ENCODE measurements at places on chromosomes 4 and X.

DNA sequence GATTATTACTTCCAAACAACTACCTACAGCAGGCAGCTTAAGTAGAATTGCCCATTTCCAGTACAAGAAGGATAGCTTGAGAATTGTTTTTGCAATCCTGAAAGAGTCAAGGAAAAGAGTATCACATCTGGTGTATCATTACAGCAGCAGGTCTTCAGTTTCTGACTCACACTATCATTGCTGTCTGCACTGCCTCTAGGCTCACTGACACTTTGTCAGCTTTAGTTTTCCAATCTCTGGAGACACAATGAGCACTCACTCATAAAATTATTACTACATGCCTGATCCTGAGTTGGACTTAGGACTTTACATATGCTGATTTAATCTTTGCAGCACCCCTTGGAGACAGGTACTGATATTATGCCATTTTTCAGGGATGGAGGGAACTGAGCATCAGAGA, 244.6 kb upstream of the BOD1L1 start:
- DNase-seq, result no peak

DNA sequence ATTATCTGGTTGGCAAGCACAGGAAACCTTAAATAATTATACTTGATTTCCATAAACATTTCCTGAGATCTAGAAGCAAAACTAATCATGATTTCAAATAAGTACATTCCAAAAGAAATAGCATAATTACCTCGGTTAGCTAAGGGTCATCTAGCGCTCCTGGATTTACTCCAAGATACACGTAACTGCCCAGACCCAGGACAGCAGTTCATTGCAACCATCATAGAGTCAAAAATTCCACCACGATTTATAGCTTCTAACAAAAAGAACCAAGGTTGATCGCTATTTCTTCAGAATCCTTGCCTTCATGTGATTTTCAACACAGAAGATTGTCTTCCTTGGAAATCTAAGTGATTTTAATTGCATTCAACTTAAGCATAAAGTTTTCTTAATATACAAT, 1235.5 kb upstream of the TENM3 start:
- no peak for DNase-seq

- DNase-seq, result peak; percentile 40
These were observed 2.3 kb downstream of the S100P start for GRCh38 chr4:6695660-6696610.

GRCh38 chr4:139956507-139957017, 197.4 kb downstream of the MAML3 start:
- DNase-seq, result no peak

GRCh38 chr4:185911556-185912064, 99.6 kb upstream of the SORBS2 start:
- no peak for DNase-seq

DNA sequence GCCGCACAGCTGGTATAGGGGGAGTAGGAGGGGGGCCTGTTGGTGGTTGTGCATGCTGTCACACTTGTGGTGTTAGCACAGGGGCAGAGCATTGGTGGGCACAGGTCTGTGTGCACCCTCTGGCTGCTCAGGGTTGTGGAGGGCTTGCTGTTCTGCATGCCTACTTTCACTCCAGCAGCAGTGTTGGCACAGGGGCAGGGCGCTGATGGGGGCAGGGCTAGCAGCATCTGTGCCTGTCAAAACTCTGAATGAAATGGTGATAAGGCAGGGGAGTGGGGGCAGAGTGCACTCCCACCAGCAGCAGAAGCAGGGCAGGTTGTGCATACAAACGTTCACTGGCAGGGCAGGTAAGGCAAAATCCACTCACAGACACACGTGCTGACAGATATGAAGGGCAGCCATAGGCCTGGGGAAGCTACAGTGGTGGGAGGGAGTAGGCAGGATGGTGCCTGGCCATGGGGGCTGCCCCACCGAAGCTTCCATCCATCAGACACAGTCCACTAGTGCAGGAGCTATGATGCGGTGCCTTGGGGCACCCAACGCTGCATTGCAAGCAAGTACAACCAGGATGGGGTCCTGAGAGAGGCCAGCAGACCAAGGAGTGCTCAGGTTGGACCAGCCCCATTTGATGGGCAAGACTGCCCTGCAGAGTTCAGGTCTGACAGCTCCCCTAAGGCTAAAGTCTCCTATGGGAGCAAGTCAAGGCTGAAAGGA, 160.7 kb upstream of the SPANXC start:
- DNase-seq, result no peak

GRCh38 chr4:113869743-113870375, 108.3 kb upstream of the CAMK2D start:
- DNase-seq, result peak; percentile 71

DNA sequence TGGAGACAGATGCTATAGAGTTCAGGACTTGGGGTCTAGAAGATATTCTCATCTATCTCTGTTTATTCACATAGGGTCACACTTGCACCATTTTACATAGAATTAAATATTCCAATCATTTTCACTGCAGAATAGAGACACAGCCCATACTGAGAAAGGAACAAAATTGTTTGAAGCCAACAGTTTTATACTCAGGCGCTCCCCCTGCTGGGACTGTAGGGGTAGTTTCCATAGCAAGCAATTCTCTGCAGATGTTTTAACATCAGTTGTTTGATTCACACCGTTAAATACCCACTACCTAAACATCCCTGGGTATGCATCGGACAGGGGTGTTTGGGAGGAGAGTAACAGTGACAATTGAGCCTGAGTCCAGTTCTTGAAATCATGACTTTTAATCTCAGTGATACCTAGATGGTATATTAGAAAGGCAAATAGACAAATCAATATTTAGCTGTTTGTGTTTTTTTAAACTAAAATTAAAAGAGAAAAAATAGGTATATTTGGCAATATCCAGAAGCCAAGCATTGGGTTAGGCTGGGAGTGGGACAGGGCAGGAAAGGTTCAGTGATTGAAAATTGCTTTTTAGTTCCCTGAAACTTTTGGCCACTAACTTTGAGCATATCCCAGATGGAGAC, 33.8 kb downstream of the LONRF3 start:
- peak; percentile 43 for DNase-seq

GRCh38 chrX:148784137-148784536, 283.7 kb downstream of the AFF2 start:
- DNase-seq, result no peak

DNA sequence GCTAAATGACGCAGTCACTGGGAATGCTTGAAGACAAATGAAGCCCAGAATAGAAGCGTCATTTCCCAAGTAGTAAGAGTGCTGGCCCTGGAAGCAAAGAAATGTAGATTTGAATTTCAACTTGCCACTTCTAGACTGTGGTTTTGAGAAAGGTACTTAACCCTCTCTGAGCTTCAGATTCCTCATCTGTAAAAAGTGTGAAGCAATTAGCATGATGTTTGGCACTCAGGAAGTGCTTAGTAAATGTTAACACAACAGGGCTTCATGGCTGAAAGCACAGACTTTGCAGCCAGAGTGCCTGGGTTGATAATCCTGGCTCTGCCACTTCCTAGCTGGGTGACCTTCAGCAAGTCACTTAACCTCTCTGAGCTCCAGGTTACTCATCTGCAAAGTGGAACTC, 147.4 kb upstream of the RPS6KA3 start:
- no peak for DNase-seq

DNA sequence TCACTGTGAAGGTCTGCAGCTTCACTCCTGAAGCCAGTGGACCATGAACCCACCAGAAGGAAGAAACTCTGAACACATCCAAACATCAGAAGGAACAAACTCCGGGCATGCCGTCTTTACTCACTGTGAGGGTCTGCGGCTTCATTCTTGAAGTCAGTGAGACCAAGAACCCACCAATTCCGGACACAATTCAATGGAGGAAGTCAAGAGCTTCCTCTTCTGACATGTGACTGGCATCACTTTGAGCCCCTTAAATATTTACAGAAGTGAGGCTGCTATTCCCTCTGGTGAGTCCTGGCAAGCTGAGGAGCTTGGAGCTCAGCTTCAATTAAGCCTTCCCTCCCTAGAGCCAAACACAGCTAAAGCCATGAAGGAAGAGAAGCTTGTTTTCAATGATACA, 103.5 kb upstream of the SRD5A3 start:
- DNase-seq, result no peak

GRCh38 chr4:29559286-29559685, 1160.9 kb upstream of the PCDH7 start:
- no peak for DNase-seq

- DNase-seq, result no peak
These were observed 29.2 kb downstream of the FHIP1A start for GRCh38 chr4:151438154-151438553.

- DNase-seq, result peak; percentile 72
These were observed 53.8 kb upstream of the OTUD4 start for GRCh38 chr4:145234091-145234706.

GRCh38 chrX:128287693-128288092, 235.5 kb upstream of the ACTRT1 start:
- DNase-seq, result no peak

- DNase-seq, result no peak
These were observed 90.4 kb upstream of the EOLA2 start for GRCh38 chrX:150028692-150029091.

- no peak for DNase-seq
These were observed 38.4 kb upstream of the ARSD start for GRCh38 chrX:2967584-2967983.

GRCh38 chrX:13370713-13371112, 50.9 kb upstream of the ATXN3L start:
- no peak for DNase-seq

GRCh38 chr4:167210166-167210565, 24.1 kb downstream of the SPOCK3 start:
- no peak for DNase-seq

- DNase-seq, result no peak
These were observed 135.6 kb downstream of the TSPAN5 start for GRCh38 chr4:98522636-98523395.

DNA sequence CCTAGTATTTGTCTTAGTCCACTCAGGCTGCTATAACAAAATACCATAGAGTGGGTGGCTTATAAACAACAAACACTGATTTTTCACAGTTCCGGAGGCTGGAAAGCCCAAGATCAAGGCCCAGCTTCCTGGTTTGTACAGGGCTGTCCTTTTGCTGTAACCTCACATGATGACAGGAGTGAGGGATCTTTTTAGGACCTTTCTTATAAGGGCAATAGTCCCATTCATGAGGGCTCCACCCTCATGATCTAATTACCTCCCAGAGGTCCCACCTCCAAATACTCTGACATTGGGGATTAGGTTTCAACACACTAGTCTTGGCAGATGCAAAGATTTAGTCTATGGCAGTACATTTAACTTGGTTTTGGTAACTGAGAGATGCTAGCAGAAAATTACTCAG, 20.9 kb downstream of the GPAT3 start:
- DNase-seq, result no peak

- DNase-seq, result no peak
These were observed 399.8 kb upstream of the POU3F4 start for GRCh38 chrX:83108278-83108677.
